ENCODE measurements at places on chromosomes 16 and 17.

DNA sequence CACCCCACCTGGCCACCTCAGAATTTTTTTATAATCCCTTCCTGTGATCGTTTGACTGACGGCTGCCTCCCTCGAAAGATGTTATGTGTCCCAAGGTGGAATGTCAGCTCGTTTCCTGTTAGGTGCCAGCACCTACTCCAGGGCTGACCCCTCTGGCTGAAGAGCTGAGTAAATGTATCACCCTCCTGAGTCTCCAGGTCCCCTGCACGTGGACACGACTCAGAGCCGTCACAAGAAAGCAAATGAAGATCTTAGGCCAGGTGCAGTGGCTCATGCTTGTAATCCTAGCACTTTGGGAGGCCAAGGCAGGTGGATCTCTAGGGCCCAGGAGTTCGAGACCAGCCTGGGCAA, 273.2 kb downstream of the C16orf95 start:
- no peak for DNase-seq

DNA sequence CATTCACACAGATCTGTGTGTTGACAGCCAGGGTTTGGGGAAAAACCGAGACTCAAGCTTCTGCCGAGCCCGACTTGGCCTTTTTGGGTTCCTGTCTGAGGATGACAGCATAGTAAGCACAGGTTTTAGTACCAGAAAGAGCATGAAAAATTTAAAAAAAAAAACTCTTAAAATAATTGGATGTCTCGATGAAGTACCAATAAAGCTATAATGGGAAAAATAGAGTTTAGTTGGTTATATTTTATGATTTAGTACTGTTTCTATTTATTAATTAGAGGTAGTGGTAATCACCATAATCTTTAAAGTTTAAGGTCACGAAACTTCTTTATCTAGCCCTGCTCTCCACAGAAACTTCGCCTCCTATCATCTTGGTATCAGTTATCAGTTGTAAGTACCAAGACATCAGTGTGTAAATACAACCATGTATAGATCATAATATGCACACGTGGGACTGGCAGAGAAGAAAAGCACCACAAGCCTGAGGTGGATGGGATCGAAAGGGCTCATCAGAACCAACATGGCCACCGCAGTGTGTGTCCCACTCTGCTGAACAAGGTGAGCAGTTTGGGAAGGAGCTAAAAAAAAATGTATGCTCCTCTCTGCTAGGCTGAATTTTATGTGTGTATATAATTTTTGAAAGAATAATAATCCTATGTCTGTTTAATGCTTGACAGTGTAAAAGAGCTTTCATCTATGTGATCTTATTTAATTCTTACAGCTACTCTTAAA, 14.4 kb upstream of the EEF2K start:
- DNase-seq = no peak

DNA sequence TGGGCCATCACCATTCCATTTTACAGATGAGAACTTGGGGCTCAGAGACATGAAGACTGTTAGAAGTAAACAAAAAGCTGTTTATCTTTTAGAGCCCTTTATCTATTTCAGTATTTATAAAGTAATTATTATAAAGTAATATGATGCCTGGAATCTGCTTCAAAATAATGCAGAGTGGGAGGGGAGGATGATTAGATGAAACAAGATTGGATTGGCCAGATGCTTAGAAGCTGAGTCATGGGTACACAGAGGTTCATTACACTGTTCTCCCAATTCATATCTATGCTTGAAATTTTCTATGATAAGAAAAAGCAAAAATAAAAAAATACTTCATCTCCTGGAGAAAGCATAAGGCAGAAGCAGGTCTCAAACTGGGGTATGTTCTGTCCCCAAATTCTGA, 29.4 kb downstream of the TOM1L2 start:
- no peak for DNase-seq

GRCh38 chr17:34012709-34013375, 242.2 kb upstream of the CCL2 start:
- no peak for DNase-seq

- peak; percentile 78 for DNase-seq
Measured at GRCh38 chr17:48259694-48260291, 152.2 kb downstream of the SNX11 start.

DNA sequence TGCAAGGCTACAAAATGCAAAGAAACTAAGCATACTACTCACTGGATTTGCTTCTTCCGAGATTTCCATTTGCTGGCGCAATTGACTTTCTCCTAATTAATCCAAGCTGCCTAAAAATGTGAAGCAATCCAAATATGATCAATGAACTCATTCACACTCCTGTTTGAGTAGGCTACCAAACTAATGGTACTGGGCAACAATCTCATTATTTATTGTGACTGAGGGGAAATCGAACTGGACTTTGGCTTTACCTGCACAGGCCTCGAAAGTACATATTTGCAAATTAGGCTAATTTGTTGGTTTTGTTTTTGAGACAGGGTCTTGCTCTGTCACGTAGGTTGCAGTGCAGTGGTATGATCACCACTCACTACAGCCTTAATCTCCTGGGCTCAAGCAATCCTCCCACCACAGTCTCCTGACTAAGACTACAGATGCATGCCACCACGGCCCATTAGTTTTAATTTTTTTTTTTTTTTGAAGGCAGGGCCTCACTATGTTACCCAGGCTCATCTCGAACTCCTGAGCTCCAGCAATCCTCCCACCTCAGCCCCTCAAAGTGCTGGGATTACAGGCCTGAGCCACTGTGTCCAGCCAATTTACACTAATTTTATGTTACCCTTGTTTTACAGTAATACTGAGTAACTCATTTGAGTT, 2.6 kb downstream of the ERI2 start:
- DNase-seq = no peak

GRCh38 chr16:373848-374615, 3.7 kb upstream of the MRPL28 start:
- no peak for DNase-seq

DNA sequence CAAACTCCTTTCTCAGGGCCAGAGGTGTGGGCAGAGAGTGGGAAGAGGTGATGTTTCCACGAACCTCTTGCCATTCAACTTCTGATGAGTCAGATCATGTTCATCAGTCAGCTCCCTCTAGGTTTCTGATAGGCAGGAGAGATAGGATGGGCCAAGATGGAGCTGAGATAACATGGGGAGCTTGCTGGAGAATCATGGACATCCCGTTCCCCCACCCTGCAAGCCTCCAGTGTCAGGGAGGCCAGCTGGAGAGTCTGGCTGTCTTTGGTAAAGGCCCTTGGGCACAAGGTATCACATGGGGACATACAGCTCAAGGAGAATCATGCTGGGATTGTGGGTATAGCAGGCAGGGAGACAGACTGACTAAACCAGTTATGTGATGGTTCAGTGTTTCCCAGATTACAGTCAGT, 136.0 kb upstream of the IRX3 start:
- no peak for DNase-seq
